ENCODE measurements at places on chromosomes 5 and 9. TPM values are rescaled to one million over a fixed set of nuclear protein-coding genes. Genes with fewer than 3 reads are reported as not detected.

COL15A1 gene
- total RNA-seq = 186 TPM

PCDHA1 gene
- 0.04 TPM for total RNA-seq

- peak; percentile 34 for DNase-seq
These were observed 180.8 kb downstream of the TMEM232 start for GRCh38 chr5:110545716-110546115.

GRCh38 chr5:8012131-8012977, 143.4 kb downstream of the MTRR start:
- no peak for DNase-seq

GRCh38 chr5:1038417-1039209, 30.0 kb downstream of the NKD2 start:
- no peak for DNase-seq

Measured in muscle of leg (tissue), 16 donors.